CD8-positive, alpha-beta memory T cell (primary cell): ENCODE measurements at places on chromosomes 11 and 22.

GRCh38 chr11:9951807-9952206 is 287.9 kb downstream of the SWAP70 start:
- DNase-seq, result no peak

DNA sequence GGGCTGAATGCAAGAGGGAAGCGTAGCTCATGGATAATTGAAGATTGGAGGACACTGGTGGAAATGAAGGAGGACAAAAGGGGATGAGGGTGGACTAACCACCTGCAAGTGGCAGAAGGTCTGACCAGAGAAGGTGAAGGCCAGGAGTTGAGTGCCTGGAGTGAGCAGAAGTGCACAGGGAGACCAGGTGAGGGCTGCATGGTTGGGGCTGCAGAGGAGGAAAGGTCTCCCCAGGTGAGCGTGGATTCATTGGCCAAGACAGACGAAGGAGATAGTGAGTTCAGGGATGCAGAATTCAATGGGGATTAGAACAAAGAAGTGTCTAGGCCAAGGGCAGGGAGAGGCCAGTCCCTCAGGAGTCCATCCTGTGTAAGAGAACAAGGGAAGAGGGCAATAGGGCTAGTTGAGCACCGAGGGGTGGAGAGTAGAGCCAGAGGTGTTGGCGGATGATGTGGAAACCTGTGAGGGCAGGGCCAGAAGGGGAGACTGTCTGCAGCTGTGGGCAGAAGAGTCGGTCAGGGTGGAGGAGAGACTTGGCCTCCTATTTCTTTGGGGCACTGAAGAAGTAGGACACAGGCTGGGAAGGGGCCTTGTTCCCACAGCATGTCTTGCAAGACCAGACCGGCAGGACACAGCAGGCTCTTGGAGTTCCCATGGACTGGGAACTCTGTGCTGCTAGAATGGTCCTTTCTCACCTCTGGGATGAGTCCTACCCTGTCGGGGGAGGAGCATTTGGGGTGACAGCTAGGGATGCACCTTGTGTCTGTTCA is 6.7 kb downstream of the TRIM29 start:
- DNase-seq, result no peak

GRCh38 chr11:47356129-47356997 is 3.9 kb upstream of the MYBPC3 start:
- DNase-seq, result no peak

DNA sequence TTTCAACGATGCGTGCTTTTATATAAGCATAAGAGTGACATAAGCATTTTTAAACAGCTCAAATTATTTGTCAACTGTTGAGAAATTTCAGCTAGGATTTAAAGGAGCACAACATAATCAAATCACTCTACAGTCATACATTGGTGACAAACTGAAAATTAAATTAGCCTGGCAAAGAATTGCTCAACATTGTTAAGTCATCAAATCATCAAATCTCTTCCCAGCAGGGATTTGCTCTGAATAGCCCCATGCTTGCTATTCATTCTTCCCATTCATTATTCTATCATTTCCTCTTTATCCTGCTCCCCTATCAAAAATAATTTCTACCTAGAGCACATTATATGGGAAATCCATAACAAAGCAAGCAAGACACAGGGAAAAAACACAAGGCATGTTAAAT is 198.7 kb upstream of the LUZP2 start:
- DNase-seq, result no peak

DNA sequence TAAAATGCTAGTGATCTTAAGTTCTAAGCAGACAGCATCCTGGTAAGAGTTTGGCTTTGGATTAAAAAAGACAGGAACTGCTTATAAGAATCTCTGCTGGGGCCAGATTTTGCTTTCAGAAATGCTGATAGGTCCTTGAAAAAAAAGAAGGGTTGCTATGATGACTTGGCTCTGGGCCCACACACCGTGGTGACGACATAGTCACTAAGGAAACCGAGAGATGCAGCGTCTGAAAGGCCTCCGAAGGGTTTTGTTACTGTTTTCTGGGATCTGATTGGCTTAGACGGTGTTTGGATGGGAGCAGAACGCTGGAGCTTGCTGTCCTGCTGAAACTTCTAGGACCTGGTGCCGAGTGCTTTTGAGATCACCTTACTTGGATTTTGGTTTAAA is 8.4 kb downstream of the FAM118A start:
- peak; percentile 96 for DNase-seq

- no peak for DNase-seq
These were observed 43.0 kb upstream of the WT1 start for GRCh38 chr11:32478277-32478731.

DNA sequence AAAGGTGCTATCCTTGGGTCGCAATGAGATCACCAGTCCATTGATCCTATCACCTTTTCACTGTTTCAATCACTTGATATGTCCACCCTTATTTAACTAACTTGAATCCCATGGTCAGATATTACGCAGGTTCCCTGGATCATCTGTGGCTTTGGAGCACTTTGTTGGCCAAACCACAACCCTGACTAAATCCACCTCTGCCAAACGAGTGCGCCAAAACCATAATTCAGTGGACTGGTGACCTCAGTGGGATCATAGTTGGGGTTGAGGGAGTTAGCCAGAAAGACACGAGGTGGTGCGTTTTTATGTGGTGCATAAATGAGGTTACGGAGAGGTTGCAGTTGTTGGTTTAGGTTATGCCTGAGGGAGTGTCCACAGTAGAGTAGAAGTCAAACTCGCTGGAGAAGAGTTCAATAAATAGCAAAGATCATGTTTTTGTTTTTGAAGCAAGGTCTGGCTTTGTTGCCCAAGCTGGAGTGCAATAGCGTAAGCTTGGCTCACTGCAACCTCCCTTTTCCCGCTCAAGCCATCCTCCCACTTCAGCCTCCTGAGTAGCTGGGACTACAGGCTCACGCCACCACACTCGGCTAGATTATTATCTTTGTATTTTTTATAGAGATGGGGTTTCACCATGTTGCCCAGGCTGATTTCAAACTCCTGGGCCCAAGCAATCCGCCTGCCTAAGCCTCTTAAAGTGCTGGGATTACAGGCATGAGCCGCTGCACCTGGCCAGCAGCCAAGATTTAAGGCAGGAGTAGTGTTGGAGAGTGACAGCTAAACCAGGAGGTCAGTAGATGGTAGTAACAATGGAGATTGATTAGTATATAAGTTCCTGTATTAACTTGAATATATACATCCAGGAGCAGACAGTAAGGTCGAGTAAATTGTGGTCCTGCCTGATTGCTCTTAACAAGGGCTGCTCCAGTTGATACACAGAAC is 4.5 kb downstream of the FOXR1 start:
- DNase-seq, result no peak

- DNase-seq, result no peak
These were observed 14.7 kb downstream of the DPP3 start for GRCh38 chr11:66494935-66495334.

GRCh38 chr22:42937164-42937843 is 77.6 kb downstream of the PACSIN2 start:
- no peak for DNase-seq

DNA sequence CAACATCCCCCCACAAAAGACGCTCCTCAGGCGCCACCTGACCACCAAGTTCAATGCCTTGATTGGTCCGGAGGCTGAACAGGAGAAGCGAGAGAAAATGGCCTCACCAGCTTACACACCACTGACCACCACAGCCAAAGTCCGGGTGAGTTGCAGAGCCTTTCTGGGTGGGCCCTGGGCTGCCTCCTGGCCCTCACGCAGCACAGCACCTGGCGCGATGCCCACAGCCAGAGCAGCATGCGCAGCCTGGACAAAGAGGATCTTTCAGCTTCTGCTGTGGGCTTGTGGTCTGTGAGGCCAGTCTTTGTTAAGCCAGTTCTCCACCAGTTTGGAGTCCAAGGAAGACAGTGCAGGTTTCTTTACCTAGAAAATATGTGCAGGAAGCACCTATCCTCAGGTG is 21.6 kb downstream of the CYB5R2 start:
- no peak for DNase-seq

GRCh38 chr11:109641549-109641948 is 219.6 kb downstream of the C11orf87 start:
- no peak for DNase-seq

GRCh38 chr22:32075997-32076760 is 33.1 kb downstream of the SLC5A1 start:
- no peak for DNase-seq

- DNase-seq, result no peak
These were observed 76.2 kb upstream of the ARHGAP32 start for GRCh38 chr11:129268371-129268770.
